ENCODE measurements at places on chromosomes 3 and 15. TPM values are rescaled to one million over a fixed set of nuclear protein-coding genes. Genes with fewer than 3 reads are reported as not detected.

Gene GRM2
- 0.22 TPM for total RNA-seq

Gene ONECUT1
- total RNA-seq: not detected

DNA sequence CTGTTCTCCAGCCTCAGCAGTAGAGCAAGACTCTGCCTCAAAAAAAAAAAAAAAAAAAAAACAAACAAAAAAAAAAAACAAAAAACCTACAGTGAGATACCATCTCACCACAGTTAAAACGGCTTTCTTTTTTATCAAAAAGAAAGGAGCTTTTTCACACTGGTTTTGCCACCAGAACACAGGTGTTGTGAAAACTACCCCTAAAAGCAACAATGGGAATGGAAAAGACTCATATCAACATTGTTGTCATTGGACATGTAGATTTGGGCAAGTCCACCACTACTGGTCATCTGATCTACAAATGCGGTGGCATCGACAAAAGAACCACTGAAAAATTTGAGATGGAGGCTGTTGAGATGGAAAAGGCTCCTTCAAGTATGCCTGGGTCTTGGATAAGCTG lies 24.8 kb upstream of the SLC25A38 start:
- DNase-seq: no peak

Gene GNAT1
- total RNA-seq: not detected

DNA sequence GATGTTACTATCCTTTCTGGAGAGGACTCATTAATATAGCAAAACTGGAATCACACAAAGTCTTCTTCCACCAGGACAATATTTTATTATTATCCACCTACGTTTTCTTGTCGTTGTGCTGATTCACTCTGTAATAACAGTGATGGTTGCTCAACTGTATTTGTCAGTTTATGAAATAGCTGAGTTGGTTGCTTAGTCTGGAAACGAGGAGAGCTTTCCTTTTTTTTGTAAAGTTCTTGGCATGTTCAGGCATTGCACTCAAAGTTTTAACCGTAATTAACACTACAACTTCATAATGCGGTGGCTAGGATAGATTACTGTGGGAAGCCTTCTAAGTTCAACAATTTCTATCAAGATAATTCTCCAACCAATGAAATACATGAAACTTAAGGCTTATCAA lies 131.2 kb downstream of the RAP2B start:
- no peak for DNase-seq

DNA sequence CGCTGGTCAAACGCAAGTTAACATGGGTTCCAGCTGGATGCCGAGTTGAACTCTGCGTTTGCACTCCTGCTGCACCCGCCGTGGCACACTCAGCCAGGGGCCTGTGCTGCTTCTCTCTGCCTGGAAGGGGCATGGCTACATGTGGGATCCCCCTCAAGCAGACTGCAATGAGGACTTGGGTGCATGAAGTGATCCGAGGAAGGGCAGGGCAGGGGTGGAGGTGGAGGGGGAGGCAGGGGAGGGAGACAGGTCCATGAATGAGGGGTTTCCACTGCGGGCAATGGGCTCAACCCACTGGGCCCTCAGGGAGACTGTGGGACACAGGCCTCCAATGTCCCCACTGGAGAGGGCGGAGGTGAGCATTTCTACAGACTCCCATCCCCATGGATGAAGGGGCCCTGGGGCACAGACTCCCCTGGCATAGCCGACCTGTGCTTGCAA lies 141.6 kb upstream of the MEF2A start:
- DNase-seq: peak; percentile 75

GRCh38 chr3:143240886-143241285 lies 121.3 kb downstream of the CHST2 start:
- no peak for DNase-seq

DNA sequence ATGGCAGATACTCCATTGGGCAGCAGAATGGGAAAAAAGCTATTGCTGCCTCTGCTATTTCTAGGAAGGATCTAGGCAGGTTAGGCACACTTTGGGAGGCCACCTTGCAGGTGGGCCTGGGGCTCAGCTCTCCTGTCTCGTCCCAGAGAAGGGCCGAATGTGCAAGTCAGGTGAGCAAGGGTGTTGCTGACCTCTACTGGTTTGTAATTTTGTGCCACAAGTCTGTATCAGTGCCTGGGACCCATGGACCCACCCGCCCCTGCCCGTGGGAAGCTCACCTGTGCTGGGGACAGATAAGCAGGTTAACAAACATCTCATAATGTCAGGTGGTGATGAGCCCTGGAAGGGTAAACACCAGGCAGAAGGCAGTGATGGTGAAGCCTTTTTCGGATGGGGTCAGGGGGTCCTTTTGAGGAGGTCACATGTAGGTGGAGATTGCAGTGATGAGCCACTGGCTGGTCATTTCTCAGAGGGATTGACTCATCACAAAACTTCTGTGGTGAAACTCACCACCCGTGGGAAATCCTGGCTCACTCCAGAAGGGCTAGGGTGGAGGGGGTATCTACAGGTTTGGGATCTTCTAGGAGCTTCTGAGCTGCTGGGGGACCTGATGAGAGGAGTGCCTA lies 161.3 kb downstream of the KLF13 start:
- no peak for DNase-seq

Gene FBLN2
- 269 TPM for total RNA-seq

Gene VPS33B
- total RNA-seq: 13.4 TPM

Gene GOLGA8M
- total RNA-seq: 5.8 TPM

- DNase-seq: no peak
Observed at GRCh38 chr15:29268706-29269484, 727 bp downstream of the NSMCE3 start.

- no peak for DNase-seq
Observed at GRCh38 chr3:149459491-149460059, 14.9 kb upstream of the TM4SF4 start.
